Activated T-cell treated with anti-CD3 and anti-CD28 coated beads, Interleukin-2, amount 50 U/mL, for 72 hours (primary cell): ENCODE measurements at places on chromosomes 13 and 19. TPM values are rescaled to one million over a fixed set of nuclear protein-coding genes. Genes with fewer than 3 reads are reported as not detected.

DNA sequence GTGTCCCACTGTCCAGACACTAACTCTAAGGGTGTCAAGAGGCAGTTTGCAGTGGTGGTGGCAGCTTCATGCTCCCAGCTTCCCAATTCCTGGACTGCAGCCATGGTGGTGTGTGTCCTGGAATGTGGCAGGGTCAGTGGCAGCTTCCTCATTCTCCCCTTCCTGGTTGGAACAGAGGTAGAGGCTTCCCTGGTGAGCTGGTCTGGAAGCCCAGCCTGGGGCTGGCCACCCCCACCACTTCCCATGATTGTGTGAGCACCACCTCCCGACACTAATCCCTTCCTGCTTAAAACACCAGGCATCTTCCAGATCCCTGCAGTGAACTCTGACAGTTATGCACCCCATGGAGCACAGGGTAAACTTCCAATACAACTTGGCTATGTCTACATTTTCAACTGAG, 134.9 kb downstream of the RAP2A start:
- no peak for DNase-seq

DNA sequence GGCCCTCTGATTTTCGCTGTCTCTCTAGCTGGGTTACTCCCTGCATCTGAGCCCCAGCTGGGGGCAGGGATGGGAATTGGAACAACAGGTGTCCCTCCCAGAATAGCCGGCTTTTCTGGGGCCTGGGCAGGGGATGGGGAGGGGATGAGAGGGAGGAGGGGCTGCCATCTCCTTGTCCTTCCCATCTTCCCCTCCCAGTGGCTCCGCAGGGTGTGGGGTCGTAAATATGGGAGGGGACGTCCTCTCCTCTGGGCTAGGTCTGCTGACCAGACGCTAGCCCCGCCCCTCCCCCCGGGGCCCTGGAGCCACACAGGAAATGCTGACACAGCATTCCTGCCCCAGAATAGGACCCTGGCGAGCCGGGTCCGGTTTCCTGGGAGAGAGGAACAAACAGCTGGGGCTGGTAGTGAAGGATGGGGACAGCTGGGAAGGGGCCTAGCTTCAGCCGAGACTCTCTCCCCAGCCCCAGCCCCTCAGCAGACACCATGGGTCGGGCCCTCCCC, 1.1 kb downstream of the RYR1 start:
- DNase-seq, result no peak

GRCh38 chr19:48006762-48007161, 12.3 kb downstream of the ELSPBP1 start:
- DNase-seq, result no peak

Gene ZNF681
- 4.7 TPM for total RNA-seq

Gene ZNF439
- total RNA-seq, result 5.8 TPM

- DNase-seq, result no peak
Observed at GRCh38 chr19:16096280-16096855, 15.3 kb upstream of the RAB8A start.

- DNase-seq, result no peak
Observed at GRCh38 chr13:22903301-22903700, 277.5 kb upstream of the SGCG start.

Gene IFNL1
- 1.7 TPM for total RNA-seq

DNA sequence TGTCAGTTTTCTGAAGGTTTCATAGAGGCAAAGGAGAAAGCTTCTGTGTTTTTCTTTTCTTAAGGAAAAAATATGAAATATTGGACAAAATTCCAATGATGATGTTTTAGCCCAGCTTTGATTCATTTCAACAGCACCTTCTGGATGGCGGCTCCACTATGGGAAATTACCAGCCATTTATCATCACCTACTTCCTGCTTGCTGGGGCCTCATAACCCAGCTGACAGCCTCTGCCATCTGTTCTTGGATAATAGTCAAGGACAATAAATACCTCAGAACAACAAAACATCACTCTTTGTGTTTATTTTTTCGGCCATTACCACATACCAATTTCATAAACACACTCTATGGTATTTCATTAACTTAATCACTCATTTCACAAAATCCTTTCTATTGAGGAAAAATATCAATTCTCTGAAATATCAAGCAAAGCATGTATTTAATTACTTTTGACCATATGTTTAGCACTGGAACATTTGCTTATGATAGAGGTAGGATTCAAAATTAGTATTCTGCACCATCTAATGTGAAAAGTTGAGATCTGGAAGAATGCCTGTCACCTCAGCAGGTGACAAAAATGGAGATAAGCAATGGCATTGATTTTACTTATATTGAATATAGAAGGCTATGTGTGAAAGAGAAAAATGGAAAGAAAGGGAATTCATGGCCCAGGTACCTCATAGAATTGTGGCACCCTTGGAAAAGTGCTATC, 629.7 kb downstream of the LIG4 start:
- DNase-seq, result no peak

Gene HCST
- total RNA-seq, result 71.9 TPM

Gene EVI5L
- 7.8 TPM for total RNA-seq

Gene A1BG
- 25.4 TPM for total RNA-seq

DNA sequence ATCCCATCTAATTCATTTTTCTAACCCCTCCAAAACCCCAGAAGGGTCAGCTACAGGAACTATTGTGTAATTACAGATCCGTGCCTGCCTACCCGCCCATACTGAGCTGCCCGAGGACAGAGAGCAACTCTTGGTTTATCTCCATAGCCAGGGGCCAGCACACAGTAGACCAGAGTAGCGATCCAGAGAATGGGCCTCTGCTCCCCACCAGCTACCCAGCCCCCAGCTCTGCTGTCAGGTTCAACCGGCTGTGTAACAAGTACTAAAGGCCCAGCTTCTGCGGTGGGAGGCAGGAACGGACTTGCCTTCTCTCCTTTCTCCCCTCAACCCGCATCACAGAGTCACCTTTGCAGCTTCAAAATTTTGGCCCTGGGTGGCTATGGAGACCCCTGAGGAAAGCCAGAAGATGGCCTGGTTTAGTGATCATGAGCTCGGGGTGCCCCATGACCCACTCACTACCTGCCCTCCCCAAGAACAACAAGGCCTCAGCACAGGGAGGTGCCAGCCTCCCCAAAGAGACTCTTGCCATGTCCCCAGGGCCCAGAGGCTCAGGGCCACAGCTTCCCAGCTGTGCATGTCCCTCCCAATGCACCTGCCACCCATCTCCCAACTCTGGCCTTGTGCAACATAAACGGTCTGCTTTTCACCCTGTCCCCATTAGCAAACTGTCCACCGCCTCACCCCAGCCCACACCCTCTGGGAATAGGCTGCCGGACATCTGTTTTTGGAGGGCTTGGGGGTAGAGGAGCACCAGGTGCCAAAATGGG, 5.7 kb downstream of the CALM3 start:
- no peak for DNase-seq

Gene IL4I1
- total RNA-seq, result 42.3 TPM

Gene PCDH9
- 0.34 TPM for total RNA-seq

DNA sequence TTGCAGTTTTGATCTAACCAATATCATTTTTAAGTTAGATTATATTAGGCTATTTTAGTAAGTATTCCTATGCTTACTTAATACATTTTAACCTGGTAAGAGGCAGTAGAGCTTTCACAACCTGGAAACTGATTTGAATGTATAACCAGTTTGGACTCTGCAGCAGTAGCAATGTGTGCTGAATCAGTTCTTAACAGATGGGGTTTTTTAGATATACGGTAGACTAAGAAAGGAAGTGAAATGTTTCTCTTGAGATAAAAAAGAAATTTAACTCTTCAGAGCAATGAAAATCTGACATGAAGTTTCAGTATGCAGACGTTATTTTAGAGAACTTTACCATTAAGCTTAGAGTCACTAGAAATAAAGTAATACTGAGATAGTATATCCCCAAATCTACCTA, 2.7 kb downstream of the NBEA start:
- DNase-seq, result no peak

Gene GGN
- 1.4 TPM for total RNA-seq

DNA sequence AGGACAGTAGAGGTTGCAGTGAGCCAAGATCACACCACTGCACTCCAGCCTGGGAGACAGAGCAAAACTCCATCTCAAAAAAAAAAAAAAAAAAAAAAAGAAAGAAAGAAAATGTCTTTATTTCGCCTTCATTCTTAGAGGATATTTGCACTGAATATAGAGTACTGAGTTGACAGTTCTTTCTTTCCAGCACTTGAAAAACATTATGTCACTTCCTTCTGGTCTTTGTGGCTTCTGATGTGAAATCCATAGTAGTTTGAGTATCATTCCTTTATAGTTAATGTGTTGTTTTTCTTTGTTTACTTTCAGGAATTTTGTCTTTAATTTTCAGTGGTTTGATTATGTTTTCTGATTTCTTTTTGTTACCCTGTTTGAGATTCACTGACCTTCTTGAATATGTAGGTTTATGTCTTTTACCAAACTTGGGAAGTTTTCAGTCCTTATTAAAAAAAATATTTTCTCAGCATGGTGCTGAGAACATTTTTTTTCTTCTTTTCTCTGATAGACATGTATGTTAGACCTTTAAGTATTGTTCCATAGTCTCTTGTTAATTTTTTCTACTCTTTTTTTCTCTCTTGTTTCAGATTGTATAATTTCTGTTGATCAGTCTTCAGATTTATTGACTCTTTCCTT, 50.1 kb downstream of the PCCA start:
- DNase-seq, result no peak

Gene CRB3
- 5.0 TPM for total RNA-seq

GRCh38 chr13:107458269-107458668, 757.1 kb downstream of the LIG4 start:
- DNase-seq, result no peak

Gene SLC25A30
- total RNA-seq, result 17.9 TPM

DNA sequence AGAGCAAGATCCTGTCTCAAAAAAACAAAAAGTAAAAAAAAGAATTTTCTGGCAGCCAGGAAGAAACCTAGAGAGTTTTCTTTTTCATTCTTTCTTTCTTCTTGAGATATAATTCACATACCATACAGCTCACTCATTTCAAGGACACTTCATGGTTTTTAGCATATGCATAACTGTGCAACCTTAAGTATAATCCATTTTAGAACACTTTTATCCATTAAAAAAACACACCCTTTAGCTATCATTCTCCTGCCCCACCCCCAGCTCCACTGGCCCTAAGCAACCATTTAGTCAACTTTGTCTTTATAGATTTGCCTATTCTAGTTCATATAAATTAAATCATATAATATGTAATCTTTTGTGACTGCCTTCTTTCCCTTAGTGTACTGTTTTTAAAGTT, 8.1 kb upstream of the IPO5 start:
- no peak for DNase-seq

Gene CD320
- total RNA-seq, result 38.9 TPM

- no peak for DNase-seq
Observed at GRCh38 chr13:31949486-31949885, 82.1 kb upstream of the FRY start.

Gene PLIN3
- 43.7 TPM for total RNA-seq

DNA sequence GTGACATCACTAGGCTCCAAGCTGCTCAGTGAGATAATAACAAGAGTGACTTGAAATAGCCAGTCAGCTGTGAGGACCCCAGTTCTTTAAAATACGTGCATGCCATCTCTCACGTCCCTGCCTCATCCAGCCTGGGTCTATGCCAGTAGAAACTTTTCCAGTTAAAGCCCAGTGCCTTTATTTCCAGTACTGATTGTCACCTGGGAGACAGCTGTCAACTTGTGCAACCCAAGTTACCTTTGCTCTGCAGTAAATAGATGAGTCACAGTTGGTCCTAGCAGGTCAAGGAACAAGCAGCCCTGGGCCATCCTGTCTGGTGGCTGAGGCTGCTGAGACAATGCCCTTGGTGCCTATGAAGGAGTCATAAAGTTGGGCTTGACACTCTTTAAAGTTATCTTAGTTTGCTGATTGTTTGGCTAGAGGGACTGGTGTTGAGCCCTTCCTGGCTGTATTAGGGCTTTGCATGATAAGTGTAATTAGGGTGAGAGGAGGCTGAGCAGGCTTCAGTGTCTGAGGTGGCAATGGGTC, 228.7 kb downstream of the LACC1 start:
- no peak for DNase-seq

DNA sequence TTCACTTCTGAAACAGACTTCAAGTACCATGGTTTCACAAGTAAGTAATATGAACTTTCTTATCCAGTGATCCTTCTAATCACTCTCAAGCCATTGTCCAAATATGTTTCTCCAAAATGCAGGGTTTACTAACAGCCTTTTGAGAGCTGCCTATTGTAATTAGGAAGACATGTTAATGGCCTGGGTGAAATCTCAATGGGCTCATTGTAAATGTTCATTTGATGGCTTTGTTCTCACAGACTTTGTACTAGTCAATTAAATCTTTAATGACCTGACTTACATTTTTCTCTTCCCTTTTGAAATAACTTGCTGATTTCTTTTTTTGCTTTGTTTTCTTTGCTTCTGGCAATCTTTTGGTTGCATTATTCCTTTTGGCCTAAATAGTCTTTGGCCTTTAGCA, 444.8 kb downstream of the LIG4 start:
- DNase-seq, result no peak

Gene ZNF865
- 12.9 TPM for total RNA-seq

GRCh38 chr13:21747456-21747855, 76.6 kb downstream of the FGF9 start:
- no peak for DNase-seq

- no peak for DNase-seq
Observed at GRCh38 chr13:21636656-21637055, 32.7 kb upstream of the MICU2 start.

DNA sequence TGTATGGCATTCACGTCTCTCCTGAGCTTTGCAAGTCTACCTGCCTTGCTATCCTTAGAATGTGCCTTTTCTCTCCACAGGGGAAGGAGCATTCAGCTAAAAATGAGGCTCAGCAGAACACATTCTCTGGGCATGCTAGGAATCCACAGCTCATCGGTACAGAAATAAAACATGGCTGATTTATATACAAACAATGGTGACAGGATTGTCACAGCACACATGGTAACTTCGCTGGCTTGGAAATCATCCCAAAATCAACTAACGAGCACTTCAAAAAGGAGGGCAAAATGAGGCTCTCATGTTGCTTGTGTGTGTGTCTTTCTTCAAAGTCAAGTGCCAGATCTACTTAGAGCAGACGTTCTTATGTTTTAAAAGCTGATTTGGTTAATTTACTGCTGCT, 373.0 kb downstream of the FGF14 start:
- no peak for DNase-seq

GRCh38 chr19:11191273-11191755, 6.0 kb downstream of the KANK2 start:
- no peak for DNase-seq
